ENCODE measurements at places on chromosomes 11 and 22. TPM values are rescaled to one million over a fixed set of nuclear protein-coding genes. Genes with fewer than 3 reads are reported as not detected.

Gene PDGFB
- total RNA-seq = 19.7 TPM

Gene OR8K3
- not detected for total RNA-seq

Gene KCNJ5
- 7.5 TPM for total RNA-seq

Gene ANO1
- 6.7 TPM for total RNA-seq

Gene SLN
- total RNA-seq = 23.2 TPM

Gene ART1
- 1.7 TPM for total RNA-seq

Gene PAMR1
- total RNA-seq = 14.5 TPM

- DNase-seq = no peak
These were observed 60.4 kb upstream of the CD5 start for GRCh38 chr11:61041755-61042518.

- no peak for DNase-seq
These were observed 34.0 kb downstream of the SLC22A12 start for GRCh38 chr11:64624883-64625481.

DNA sequence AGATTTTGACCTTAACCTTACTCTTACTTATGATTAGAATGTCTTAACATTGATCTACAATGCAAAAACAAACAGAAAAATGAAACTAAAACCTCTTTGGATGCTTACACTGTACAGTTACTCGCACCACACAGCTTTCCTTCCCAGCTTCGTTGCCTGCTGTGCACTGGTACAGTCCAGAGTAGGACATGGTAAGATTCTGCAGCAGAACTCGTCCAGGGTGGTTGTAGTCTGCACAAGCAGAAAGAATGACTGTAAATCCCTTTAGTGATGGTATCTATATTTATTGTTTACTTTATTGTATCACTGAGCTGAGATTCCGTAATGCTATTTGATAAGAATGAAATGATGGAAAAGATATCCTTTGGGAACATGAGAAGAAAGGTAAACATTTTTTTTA is 21.0 kb upstream of the HSPA8 start:
- DNase-seq = no peak

DNA sequence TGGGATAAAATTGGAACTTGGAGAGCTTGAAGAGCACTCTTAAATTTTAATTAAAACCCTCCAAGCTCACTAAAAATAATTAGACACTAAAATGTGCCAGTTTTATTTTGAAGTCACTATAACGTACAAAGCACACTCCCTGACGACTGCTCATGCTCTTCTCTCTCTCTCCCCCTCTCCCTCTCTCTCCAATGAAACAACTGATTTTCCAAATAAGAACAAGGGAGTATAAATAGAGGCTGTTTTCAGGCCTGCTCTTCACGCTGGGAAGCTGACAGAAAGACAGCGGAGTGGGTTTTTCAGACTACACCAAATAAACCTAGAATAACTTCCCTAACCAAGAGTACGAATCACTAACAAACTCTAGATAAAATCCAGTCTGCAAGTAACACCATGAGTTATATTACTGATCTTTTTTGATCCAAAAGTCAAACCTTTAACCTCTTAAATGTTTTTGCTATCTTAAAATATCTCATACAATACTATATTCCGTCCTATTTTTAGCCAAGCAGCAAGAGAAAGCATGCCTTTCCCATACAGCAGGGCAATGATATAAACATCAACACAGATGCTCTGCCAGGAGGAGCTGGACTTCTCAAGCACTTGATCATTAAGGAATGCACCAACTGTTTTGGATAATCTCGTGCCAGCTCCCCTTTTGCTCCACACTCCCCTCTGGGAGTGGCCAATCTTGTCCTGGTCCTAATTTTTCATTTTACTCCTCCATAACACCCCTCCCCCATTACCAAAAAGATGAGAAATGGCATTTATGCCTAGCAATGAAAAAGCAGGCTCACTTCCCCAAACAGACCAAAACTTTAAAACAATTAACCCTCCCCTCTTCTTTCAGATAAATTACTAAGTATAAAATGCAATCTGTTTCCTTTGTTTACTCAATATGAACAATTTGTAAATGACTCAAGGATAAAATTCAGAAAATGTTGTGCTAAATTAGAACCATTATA is 116.9 kb downstream of the SOX6 start:
- no peak for DNase-seq

- DNase-seq = no peak
These were observed 45.6 kb downstream of the GLYAT start for GRCh38 chr11:58685973-58686722.

DNA sequence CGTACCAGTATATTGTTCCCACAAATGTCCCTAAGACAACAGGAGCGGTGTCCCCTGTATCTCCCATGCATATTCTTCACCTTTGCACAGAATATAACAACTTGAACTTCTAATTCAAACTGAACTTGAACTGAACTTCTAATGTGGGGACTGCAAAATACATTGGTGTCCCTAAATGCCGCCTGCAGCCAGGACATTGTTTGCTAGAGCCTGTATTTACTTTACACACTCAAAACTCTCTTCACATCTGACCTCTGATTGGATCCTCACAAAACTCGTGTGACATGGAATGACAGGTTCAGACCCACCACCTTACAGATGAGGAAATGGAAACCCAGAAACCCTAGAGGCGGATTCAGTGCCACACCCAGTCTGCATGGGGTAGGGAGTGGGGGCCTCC is 6.4 kb downstream of the CPT1A start:
- DNase-seq = no peak

DNA sequence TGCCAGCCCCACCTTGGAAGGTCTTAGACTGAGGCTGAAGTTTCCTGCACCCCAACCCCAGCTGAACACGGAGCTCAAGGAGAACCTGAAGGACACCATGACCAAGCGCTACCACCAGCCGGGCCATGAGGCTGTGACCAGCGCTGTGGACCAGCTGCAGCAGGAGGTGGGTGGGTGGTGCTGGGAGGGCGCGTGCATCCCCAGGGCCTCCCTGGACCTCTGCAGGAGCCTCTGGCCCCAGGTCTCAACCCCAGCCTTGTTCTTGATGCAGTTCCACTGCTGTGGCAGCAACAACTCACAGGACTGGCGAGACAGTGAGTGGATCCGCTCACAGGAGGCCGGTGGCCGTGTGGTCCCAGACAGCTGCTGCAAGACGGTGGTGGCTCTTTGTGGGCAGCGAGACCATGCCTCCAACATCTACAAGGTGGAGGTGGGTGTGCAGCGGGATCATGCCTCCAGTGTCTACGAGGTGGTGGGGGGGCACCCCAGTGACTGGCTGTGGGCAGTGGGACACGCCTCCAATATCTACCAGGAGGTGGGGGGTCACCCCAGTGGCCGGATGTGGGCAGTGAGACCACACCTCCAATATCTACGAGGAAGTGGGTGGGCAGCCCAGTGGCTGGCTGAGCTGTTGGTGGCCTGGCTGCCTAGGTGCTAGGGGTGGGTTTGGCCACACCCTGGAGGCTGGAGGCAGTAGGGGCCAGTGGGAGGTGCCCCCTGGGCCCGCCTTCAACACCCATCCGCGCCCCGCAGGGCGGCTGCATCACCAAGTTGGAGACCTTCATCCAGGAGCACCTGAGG is 4.6 kb downstream of the CD151 start:
- DNase-seq = no peak

DNA sequence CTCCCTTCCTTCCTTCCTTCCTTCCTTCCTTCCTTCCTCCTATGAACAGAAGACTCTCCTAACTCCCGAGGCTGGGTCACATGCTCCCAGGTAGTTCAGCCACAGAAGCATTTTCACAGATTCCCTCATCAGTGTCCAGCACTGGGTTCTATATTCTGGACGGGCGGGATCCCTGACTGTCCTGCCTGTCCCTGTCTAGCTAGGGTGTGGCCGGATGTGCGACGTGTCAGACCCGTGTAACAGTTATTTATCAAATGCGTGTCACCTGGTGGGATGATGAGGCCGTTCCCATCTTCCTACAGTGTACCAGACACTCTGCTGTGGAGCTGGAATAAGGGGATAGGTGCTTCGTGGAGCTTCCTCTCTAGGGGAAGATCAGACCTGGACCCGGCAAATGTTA is 901.0 kb downstream of the BRD1 start:
- DNase-seq = no peak

Measured in Right ventricle myocardium inferior (tissue), 1 donor.